ENCODE measurements at places on chromosomes 7 and 10.

DNA sequence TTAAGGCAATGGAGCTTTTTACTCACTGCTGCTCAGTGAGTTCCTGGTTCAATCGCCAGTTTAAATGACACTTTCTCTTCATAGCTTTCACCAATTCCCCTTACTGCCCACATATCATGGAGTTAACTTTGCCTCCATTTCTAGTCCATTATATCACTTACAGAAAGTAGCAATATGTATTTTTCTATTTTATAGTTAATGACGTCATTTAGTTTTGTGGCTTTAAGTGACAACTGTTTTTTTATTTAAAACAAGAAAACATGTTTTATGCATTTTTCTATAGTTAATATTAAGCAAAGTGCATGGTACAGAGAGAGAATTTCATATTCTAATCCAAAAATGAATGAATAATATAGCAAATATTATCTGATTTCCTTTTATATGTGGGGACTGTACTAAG is 363.3 kb downstream of the CDC14C start:
- DNase-seq: no peak

- no peak for DNase-seq
These were observed 116.6 kb upstream of the AOAH start for GRCh38 chr7:36840904-36841303.

- DNase-seq: no peak
These were observed 67.6 kb downstream of the PRKAG2 start for GRCh38 chr7:151809146-151809863.

- no peak for DNase-seq
These were observed 11.1 kb upstream of the ENO4 start for GRCh38 chr10:116838143-116838725.

GRCh38 chr7:158097106-158097452 is 490.5 kb downstream of the PTPRN2 start:
- no peak for DNase-seq

DNA sequence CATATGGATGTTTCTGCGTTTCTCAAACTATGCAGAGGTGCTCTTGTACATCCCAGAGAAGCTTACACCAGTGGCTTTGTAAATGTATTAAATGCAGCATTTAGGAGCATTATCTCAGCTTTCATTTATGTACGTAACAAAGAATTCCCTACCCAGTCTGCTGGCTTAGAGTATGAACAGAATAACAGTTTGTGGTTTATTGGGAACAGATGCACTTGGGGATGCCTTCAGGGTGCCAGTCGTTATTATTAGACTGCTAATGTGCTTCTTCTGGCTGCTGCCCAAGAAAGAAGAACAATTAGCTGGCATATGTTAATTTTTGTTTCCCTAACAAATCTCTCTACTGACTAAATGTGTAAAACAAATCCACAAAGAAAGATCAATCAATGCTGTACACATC is 241.9 kb downstream of the FOXP2 start:
- DNase-seq: no peak

- no peak for DNase-seq
These were observed 246.6 kb downstream of the ZMYND11 start for GRCh38 chr10:381805-382204.

DNA sequence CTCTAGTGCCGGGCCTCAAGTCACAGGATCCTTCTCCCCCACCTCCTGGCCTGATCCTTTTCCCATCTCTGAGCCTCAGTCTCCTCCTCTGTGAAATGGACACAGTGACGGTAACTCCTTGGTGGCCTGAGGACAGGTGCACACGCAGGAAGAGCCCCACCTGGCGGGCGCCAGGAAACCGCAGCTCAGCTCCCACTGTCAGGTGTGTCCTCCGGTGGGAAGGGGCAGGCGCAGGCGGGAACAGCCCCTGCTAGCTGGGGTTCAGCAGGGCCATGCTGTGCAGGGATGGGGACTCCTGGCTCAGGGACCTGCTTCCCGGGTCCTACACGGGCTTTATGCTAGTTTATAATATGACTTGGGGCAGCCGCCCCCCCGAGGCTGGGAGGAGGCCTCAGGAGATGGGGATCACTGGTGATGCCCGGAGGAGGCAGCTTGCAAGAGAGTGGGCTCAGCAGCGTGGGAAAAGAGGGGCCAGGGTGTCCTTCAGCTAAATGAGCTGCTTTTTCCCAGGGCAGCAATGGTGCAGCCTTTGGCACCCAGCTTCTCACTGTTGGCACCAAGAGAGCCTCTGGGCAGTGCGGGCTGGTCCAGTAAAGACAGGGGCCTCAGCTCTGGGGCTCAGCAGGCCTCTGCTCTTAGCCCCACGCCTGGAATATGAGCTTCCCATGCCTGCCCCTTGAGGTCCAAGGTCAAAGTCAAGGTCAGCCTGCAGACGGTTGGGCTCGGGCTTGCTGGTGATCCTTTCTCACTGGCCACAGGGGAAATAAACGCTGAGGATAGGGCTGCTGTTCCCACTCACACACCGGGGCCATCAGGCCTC is 68.0 kb upstream of the FAM20C start:
- no peak for DNase-seq

- no peak for DNase-seq
These were observed 48.3 kb upstream of the OCM2 start for GRCh38 chr7:98038321-98038720.

- no peak for DNase-seq
These were observed 12.0 kb downstream of the INPP5F start for GRCh38 chr10:119737823-119738222.

GRCh38 chr10:89695307-89695706 is 6.1 kb upstream of the KIF20B start:
- no peak for DNase-seq

- no peak for DNase-seq
These were observed 95.5 kb downstream of the PPP1R17 start for GRCh38 chr7:31782411-31782991.

- no peak for DNase-seq
These were observed 46.3 kb downstream of the MGMT start for GRCh38 chr10:129513312-129513711.

- no peak for DNase-seq
These were observed 79.6 kb downstream of the ZNRF2 start for GRCh38 chr7:30363778-30364563.

DNA sequence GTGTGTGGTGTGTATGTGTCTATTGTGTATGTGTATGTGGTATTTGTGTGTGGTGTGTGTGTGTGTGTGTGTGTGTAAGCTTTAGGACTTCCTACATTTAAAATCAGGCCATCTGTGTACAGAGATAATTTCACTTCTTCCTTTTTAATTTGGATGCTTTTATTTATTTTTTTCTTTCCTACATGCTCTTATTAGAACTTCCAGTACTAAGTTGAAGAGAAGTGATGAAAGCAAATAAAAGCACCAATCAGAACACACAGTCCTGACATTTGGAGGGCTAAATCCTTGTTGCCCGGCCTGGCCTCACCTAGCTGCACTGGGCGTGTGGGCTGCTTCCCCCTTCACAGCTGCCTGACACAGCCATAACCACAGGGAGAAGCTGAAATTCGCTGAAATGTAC is 3.8 kb upstream of the MRC1 start:
- no peak for DNase-seq

- DNase-seq: no peak
These were observed 59.6 kb downstream of the ZNF800 start for GRCh38 chr7:127332880-127333279.

DNA sequence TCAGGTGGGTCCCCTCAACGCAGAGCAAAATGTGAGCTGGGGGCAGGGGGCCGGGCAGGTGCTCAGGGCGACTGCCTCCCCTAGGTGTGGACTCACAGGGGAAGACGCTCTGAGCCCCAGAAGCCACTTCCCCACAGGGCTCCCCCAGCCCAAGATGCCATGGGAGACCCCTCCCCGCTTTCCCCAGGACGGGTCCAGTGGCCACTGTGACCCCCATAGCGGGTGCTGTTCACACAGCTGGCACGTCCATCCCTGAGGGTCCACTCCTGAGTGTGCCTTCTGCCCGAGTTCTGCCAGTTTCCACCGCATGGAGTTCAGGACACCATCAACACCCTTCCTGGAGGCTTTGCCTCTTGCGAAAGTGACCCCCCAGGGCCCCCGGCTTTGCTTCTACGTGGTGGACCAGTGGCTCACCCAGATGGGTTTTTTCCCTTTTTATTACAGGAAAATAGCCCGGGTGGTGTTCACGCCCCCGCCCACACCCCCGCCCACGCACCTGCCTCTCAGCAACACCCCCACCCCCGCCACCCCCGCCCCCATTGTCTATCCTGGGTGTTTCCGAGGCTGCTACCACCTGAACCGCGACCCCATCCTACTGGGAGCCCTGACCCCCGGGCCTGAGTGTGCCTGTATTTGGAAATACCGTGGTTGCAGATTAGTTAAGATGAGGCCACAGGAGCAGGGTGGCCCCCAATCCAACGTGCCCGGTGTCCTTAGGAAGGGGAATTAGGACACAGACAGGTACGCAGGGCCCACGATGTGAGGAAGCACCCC is 32.0 kb downstream of the ADAP1 start:
- DNase-seq: no peak

- DNase-seq: no peak
These were observed 129.5 kb downstream of the ZNF716 start for GRCh38 chr7:57579454-57579853.

- no peak for DNase-seq
These were observed 358.8 kb downstream of the BBS9 start for GRCh38 chr7:33487998-33488682.

- DNase-seq: no peak
These were observed 765.3 kb downstream of the REEP3 start for GRCh38 chr10:64286533-64286932.

DNA sequence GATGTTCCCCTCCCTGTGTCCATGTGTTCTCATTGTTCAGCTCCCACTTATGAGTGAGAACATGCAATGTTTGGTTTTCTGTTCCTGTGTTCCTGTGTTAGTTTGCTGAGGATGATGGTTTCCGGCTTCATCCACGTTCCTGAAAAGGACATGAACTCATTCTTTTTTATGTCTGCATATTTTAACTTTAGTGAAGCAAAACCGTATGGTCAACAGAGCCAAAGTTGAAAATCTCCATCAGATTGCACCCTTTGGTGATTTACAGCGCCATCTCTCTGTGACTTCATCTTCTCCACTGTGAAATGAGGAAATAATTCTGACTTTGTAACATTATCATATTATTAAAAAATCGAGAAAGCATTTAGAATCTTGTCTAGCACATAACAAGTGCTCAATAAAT is 132.3 kb upstream of the PLXDC2 start:
- no peak for DNase-seq

All from stimulated activated CD8-positive, alpha-beta memory T cell treated with anti-CD3 and anti-CD28 coated beads, Interleukin-15, amount 100 ng/mL, for 1 hour (primary cell).